ENCODE measurements at places on chromosomes 3 and 15.

GRCh38 chr3:23068016-23068728, 135.0 kb upstream of the UBE2E2 start:
- DNase-seq = no peak

DNA sequence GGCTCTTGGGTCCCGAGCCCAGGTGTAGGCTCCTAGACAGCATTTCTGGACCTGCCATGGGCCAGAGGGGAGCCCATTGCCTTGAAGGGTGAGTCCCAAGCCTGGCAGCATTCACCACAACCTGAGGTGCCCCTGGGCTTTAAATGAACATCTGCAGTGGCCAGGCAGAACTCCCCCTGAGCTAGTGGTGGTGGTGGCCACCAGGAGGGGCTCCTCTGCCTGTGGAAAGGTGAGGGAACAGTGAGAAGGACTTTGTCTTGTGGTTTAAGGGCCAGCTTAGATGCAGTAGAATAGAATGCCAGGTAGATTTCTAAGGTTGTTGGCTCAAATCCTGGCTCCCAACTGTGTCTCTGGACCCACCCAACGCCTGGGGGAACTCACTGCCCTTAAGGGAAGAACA, 55.6 kb downstream of the CASR start:
- DNase-seq = no peak

GRCh38 chr3:128341659-128342395, 124.9 kb downstream of the DNAJB8 start:
- no peak for DNase-seq

DNA sequence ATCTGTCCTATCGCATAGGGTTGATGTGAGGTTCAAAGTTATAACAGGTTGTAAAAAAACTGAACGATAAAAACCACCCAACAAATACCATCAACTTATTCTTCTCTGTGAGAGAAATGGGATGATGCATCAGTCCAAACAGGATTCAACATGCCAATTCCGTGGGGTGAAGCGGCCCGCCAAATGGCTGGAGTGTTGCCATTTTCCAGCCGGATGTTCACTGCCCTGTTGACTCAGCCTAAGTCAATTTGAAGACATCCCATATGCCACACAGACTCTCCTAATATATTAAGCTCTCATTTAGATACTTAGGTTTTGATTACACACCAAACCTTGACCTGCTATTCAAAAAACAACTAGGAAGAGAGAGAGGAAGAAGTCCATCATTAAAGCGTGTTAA, 311.1 kb downstream of the VPS13C start:
- no peak for DNase-seq

- no peak for DNase-seq
Measured at GRCh38 chr3:154209499-154209898, 88.3 kb downstream of the ARHGEF26 start.

DNA sequence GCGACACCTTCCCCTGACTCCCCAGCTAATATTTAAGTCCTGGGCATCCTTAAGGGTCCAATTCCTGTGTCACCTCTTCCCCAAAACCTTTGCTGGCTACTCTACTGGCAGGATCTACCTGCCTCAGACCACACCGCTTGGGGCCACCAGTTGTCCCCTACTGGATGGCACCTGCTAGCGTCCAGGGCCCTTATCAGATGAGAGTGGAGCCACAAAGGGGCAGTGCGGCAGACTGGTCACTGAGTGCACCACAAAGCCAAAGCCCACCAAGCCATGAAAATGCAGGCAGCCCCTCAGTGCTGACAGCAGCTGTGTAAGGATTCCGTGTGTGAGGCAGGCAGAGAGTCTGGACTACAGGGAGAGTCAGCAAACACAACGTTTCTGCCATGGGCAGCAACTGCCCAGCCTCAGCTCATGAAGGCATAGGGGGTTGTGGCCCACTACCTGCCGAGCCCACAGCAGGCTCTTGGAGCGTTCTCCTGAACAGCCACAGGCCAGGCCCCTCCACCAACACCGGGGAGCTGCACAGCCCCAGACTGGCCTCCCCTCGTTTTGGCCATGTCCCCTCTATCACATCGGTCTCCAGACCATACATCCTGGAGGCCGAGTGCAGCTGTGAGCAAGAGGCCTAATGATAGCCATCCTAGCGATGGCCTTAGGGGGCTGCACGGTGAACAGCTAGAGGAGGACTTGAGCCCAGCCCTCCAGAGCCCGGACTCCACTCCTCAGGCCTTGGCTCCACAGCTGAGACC, 32.3 kb downstream of the ALDH1L1 start:
- no peak for DNase-seq

DNA sequence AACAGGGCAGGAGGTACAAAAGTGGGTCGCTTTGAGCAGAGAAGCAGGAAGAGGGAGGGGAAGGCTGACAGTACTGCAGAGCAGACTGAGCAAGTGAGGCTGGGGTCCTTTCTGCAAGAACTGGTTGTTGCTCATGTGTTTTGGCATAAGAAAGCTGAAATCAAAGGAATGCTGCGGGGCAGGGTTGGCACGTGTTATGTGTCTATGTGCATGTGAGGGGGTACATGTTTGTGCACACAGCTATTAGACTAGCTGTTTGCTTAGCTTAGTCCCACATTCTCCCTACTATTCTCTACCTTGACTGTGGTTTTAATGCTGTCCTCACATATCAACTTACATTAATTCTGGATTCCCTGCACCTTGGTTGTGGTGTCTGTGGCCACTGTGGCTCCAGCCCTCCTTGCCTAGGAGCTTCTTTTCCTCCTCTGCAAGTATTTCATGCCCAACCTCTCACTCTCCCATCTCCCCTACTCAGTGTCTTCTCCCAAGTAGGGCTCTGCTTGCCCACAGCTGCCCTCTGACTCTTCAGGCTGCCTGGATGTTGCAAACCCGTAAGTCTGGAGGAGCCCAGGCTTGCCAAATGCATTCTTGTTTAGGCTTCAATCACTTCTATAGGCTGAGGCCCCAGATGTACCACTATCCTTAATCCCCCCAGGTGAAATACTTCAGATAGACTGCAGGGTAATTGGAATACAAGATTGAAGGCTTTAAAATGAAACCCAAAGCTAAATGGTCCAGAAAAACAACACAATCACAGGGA, 4.8 kb downstream of the TAGLN3 start:
- no peak for DNase-seq

DNA sequence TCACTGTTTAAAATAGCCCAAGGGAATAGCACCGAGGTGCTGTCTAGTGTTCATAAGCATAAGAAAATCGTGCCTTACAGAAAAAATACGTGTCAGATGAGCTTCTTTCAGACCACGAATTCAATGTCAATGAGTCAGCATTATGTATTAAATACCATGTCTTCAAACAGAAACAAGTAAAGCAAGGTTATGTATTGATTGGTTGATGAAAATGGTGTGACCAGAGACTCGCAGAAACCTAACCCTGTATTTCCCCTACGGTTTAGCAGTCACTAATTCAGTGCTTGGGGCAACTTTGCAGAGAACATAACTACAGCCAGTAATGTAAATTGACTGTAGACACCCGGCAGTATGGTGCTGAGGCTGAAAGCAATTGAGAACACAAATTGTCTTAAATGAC, 307.7 kb downstream of the IL5RA start:
- DNase-seq = no peak

DNA sequence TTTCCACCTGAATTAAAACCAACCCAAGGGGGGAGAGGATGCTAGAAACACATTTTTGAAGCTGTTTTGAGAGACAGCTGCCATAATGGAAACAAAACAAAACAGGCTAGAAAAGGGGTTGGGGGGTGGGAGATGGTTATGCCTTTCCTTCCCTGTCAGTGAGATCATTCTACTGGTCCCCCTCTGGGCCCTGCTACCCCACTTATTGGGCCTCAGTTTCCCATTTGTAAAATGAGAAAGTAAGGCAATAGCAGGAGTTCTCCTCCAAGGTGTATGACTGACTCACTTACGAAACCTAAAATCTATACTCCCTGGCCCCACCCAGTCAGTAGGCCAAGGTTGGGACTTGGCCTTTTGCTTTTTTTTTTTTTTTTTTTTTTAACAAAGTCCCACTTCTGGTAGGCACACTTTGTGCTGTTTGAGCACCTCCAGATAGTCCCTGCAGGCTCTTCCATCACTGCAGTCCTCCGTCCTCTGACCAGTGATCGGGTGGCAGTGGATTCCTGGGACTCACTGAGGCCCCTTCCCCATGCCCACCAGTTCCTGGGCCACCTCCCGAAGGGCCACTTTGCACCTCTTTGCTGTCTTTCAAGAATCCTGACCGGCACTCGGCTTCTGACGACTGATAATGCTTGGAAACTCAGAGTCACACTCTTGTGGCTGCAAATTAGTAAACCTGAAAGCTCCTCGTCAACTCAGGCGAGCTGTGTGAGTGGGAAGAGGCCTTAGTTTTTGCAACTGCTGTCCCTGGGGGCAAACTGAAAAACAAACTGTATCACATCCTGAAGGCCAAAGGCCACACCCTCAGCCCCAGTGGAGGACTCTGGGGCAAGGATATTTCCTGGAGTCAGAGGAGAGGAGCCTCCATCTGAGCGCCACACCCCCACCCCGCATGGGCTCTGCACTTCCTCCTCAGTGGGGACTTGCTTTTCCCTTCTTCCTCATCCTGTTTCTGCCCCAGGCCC, 6.7 kb upstream of the PSTPIP1 start:
- DNase-seq = no peak

GRCh38 chr15:37628507-37628906, 305.9 kb upstream of the TMCO5A start:
- no peak for DNase-seq

GRCh38 chr3:102085431-102086176, 236.3 kb downstream of the NFKBIZ start:
- no peak for DNase-seq

All from activated CD8-positive, alpha-beta memory T cell treated with anti-CD3 and anti-CD28 coated beads for 1 hour (primary cell).